ENCODE measurements at places on chromosomes 4 and X.

DNA sequence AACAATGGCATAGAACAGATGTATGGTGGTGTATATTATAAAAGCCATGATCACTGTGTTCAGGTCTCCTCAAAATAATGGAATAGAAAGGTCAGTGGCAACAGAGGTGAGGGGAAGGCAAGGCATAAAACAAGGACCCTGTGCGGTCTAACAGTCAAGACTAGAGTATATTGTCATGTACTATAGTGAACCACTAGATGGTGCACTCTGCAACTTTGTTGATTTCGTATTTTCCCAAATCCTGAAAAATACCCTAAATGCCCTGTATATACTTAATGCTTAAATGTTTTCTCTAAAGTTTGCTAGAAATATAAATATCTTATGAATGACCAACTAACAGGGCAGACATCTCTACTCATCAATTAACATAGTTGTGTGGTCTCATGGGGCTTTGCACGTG is 453.0 kb downstream of the PCDH11X start:
- DNase-seq, result no peak

DNA sequence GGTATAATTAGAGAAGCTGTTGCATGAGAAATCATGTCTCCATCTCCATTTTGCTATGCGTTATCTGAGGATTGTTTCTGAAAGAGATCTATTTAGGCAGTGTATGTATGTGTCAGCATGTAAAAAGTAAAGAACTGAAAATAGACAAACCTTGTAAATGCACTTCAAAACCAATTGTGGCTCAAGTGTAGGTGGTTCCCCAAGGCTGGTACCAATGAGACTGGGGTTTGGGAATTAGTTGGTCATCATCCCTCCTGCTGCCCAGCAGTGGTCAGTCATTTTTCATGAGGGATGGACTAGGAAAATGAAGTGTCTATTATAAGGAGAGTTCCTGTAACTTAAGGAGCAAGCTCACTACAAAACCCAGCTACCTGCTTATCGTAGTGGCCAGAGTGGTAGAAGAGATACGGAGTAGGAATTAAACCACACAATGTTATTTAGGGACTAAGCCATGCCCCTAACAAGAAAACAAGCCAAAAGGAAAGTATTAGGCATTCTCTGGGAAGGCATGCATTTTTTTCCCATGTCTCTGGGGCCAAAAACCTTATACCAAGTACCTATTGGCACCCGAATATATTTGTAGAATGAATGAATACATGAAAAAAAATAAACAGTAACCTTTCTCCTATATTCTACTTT is 259.0 kb downstream of the CHIC1 start:
- DNase-seq, result no peak

GRCh38 chr4:15754323-15754722 is 23.8 kb upstream of the CD38 start:
- no peak for DNase-seq

- no peak for DNase-seq
Observed at GRCh38 chr4:73844806-73845205, 8.3 kb upstream of the PF4V1 start.

GRCh38 chr4:101348367-101348827 is 1.1 kb upstream of the PPP3CA start:
- DNase-seq, result no peak

GRCh38 chr4:124469981-124470380 is 242.6 kb downstream of the ANKRD50 start:
- no peak for DNase-seq

DNA sequence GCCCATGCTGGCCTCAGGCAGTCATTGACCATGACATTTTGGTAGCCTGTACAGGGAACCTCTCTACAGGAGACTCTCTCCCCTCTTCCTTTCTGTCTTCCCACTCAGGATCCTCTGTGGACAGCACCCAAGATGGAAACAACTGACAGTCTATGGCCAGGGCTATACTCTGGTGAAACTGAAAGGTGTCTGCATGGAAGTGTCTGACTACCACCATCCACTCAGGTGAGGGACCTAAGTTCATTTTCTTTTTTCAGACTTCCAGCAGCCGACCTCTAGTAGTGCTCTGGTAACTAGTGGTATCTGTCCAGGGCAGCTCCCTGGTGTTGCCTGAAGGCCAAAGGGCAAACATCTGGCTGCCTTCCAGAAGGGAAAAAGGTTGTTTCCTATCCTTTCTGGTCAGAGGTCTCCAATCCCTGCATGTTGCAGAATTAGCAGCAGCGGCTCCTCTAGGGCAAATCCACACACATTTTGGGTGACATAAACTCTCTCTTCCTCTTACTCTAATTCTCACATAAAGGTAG is 804.5 kb downstream of the C4orf33 start:
- no peak for DNase-seq
